ENCODE measurements at places on chromosomes 7 and 10. TPM values are rescaled to one million over a fixed set of nuclear protein-coding genes. Genes with fewer than 3 reads are reported as not detected.

Gene GPRIN2
- total RNA-seq, result 24.0 TPM

Gene MUC3A
- total RNA-seq, result 22.0 TPM

Gene SUFU
- 8.2 TPM for total RNA-seq

Gene NUTM2B
- total RNA-seq, result 0.55 TPM

Gene PRSS2
- not detected for total RNA-seq

Gene AGMO
- total RNA-seq, result 1.1 TPM

Gene GTPBP10
- total RNA-seq, result 28.0 TPM

Gene MAP3K8
- 15.1 TPM for total RNA-seq

Gene NACAD
- 0.35 TPM for total RNA-seq

Gene TRIM73
- 3.1 TPM for total RNA-seq

Gene FAM24A
- not detected for total RNA-seq

Gene RNF133
- not detected for total RNA-seq

Gene CFAP69
- 2.2 TPM for total RNA-seq

Gene TRPV6
- not detected for total RNA-seq

Gene AUTS2
- 4.6 TPM for total RNA-seq

Gene EPHB4
- total RNA-seq, result 48.1 TPM

Gene CALCR
- total RNA-seq, result not detected

Gene TMEM229A
- not detected for total RNA-seq

Gene GLI3
- total RNA-seq, result 0.09 TPM

Gene STAG3
- total RNA-seq, result 0.40 TPM

Gene SPDYE11
- total RNA-seq, result not detected

Gene CFAP43
- total RNA-seq, result 0.19 TPM

Gene ADAMTS14
- total RNA-seq, result 0.14 TPM

Gene NPSR1
- total RNA-seq, result not detected

Gene TAC1
- total RNA-seq, result not detected

Gene HBP1
- total RNA-seq, result 19.9 TPM

Gene AKR1C8
- not detected for total RNA-seq

Gene ANKRD61
- total RNA-seq, result 0.22 TPM

Gene SEC31B
- 2.2 TPM for total RNA-seq

Gene LIPF
- not detected for total RNA-seq

Gene TET1
- total RNA-seq, result 0.58 TPM

Gene MARVELD1
- total RNA-seq, result 49.0 TPM

Gene MAGI2
- total RNA-seq, result 0.40 TPM

Gene CCL24
- total RNA-seq, result not detected

Gene NEURL1
- 0.50 TPM for total RNA-seq

Gene PSD
- total RNA-seq, result 0.60 TPM

Gene MBL2
- total RNA-seq, result not detected

Gene RPP38
- 35.1 TPM for total RNA-seq

Gene APBB1IP
- 8.5 TPM for total RNA-seq

Gene CFAP58
- total RNA-seq, result 0.36 TPM

Gene ASAH2
- 3.3 TPM for total RNA-seq

Gene PDK4
- 9.4 TPM for total RNA-seq

Gene MOGAT3
- total RNA-seq, result not detected

Gene HOXA3
- 9.6 TPM for total RNA-seq

Gene OR2A5
- not detected for total RNA-seq

Gene RAMP3
- not detected for total RNA-seq

Gene HOXA4
- total RNA-seq, result 1.5 TPM

Gene IGFBP3
- total RNA-seq, result 181 TPM

Gene CACNB2
- total RNA-seq, result not detected
